GM12878 (cell line): ENCODE measurements at places on chromosomes 1 and 21. TPM values are rescaled to one million over a fixed set of nuclear protein-coding genes. Genes with fewer than 3 reads are reported as not detected.

FCGR1A gene
- not detected in 2 replicates for total RNA-seq

KDF1 gene
- 0.24 TPM in 1 of 2 replicates, not detected in the other for total RNA-seq

CLCNKA gene
- total RNA-seq, result 0.08 TPM in 1 of 2 replicates, not detected in the other

DNA sequence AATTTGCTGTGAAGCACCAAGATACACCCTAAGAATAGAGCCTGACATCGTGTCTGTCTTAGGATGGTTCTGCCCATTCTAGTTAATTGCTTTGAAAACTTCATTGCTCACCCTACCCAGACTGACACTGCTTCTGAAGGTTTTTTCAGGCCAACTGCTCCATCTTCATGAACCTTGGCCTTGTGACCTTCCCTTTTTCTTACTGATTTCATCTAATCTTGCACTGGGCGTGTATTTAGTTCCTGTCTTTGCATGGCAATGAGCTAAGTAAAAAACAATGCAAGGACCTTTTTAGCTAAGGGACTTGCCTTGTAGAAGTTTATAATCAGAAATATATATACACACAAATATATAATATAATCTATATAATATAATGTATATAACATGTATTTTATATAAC lies 108.0 kb downstream of the PBX1 start:
- no peak for DNase-seq

DNA sequence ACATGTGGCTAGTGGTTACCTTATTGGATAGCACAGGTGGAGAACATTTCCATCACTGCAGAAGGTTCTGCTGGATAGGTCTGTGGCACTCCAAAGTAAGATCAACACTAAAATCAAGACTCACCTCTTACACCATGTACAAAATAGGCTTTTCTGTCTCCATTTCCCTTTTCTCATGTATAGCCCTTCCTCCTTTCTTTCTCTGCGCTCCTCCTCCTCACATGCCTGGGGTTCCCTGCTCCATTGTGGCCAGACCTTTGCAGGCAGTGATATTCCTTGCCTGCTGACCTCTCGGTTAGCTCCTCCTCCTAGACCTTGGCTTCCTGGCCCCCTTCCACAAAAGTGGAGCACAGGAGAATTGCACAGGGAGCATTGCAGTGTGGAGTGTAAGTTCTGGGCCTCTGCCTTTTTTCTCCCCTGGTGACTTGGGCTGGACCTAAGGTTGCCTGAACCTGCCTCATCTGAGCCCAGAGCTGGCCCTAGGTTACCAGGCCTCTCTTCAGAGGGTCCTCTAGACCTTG lies 33.2 kb upstream of the RBM15 start:
- no peak for DNase-seq

DNA sequence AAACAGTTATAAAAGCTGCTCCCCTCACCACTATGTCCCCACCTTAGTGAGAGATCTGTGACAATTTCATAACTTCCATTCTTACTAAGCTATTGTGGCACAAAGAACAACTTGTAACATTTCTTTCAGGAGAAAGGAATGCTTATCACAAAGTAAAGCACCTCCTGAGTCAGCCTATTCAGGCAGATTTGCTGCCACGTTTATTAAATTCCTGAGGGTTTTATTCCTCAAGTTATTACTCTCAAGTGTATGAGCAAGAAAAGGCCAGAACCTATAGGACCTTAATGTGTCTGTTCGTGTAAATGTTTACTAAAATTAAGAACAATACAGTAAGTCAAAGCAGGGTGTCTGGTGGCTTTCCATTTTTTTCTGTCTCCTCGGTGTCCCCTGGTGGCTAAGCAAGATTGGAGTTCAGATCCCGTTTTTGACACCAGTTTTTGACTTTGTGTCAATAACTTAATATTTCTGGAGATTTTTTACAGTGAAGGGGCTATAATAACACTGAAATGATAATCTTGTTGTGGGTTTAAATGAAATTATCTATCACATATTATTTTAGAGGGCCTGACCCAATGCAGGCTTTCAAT lies 1539.6 kb downstream of the BRINP3 start:
- no peak for DNase-seq

DNA sequence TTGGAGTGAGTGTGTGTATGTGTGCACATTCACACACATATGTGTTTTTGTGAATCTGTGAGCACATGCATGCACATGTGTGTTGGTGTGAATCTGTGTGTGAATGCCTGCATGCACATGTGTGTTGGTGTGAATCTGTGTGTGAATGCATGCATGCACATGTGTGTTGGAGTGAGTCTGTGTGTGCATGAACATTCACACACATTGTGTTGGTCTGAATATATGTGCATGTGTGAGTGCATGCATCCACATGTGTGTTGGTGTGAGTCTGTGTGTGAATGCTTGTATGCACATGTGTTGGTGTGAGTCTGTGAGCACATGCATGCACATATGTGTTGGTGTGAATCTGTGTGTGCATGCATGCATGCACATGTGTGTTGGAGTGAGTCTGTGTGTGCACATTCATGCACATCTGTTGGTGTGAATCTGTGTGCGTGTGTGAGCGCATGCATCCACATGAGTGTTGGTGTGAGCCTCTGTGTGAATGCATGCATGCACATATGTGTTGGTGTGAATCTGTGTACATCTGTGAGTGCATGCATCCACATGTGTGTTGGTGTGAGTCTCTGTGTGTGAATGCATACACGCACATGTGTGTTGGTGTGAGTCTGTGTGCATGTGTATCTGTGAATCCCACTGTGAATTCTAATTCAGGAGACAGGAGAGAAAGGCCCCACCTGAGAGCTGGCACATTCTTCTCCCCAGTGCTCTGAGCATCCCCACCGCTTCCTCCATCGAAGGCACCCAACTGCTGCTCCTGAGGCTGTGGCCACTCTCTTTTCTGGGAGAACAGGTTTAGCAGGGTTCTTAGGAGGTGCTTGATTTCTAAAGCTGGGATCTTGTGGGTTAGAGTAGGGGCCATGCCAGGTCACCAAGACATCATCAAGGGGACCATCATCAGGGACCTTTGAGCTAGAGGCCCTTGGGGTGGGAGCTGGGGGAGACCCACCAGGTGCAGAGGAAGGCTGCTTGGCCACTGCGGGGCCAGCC lies 117.5 kb upstream of the ARHGEF16 start:
- DNase-seq, result no peak

GRCh38 chr1:46488343-46489168 lies 1.1 kb upstream of the DMBX1 start:
- no peak for DNase-seq
